ENCODE measurements at places on chromosomes 1 and 21.

- no peak for DNase-seq
Measured at GRCh38 chr21:34971656-34972055, 77.4 kb downstream of the RUNX1 start.

- DNase-seq, result peak; percentile 95
Measured at GRCh38 chr1:44842862-44843655, at the start of gene PTCH2. TSS of gene PTCH2 (minus strand) at chr1:44843253. CDS start at chr1:44842932, 321 bp downstream.

DNA sequence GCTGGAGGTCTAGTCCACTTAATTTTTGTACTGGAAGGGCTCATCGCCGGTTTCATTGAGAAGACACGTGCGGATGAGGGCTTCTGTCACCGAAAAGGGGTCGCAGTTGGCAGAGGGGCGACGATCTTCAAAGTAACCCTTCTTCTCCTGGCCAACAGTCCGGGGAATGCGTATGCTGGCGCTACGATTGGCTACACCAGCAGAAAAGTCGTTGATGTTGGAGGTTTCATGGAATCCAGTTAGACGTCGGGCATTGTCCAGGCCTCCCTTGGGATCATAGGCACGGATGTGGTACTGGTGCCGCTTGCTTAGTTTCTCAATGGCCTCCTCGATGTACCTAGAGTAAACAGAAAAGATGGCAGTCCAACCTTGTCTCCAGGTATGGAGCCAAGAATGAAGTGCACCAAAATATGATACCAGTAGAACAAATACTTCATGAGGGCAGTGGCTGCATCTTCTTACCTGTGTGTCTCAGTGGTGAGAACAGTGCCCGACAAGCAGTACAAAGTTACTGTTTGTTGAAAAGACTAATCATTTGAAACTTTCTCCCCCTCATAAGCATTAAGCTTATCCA is 7.1 kb downstream of the GLUL start:
- no peak for DNase-seq

- peak; percentile 6 for DNase-seq
Measured at GRCh38 chr1:7331926-7332535, 439.1 kb upstream of the VAMP3 start.

GRCh38 chr1:183881387-183882131 is 76.6 kb downstream of the RGL1 start:
- DNase-seq, result peak; percentile 96

DNA sequence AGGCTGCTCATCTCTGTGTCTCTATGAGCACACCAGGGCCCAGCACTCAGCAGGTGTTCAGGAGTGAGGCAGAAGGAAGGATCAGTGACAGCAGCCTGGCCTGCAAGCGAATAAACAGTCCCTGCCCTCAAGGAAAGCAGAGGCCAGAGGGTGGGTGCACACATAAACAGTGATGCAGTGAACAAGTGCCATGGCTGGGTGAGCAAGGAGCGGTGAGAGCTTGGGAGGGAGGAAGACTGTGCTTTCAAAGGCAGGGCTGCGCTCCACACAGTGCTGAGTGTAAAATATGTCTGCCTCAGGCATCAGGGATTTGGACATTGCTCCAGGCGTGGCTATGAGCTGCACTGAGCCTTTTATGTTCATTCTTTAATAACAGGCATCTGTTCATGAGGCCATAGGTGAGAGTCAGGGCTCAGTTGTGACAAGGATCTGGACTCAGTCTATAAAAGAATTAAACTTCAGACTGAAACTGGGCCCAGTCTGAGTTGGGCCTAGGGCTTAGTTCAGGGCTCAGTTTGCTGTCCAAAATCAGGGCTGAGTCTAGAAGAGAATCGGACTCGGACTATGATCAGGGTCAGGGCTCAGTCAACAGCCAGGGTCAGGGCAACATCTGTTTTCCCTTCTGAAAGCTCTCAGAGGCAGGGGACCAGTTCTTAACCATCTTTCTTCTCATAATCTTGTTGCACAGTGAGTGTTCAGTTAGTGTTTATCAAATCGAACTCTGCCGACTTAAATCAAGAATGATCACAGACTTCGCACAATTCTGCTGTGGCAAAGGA is 213.7 kb downstream of the FOXD2 start:
- DNase-seq, result peak; percentile 45

GRCh38 chr21:44730951-44731579 is 19.7 kb upstream of the TSPEAR start:
- DNase-seq, result peak; percentile 22

GRCh38 chr1:25952841-25953401 is 44.9 kb downstream of the PAFAH2 start:
- no peak for DNase-seq

GRCh38 chr1:30372792-30373433 is 350.5 kb downstream of the MATN1 start:
- peak; percentile 84 for DNase-seq

- no peak for DNase-seq
Measured at GRCh38 chr1:70840260-70840953, 207.2 kb downstream of the PTGER3 start.

- DNase-seq, result no peak
Measured at GRCh38 chr1:199546323-199546722, 481.2 kb upstream of the NR5A2 start.

GRCh38 chr1:202187041-202187671 is 6.4 kb upstream of the LGR6 start:
- DNase-seq, result no peak

- no peak for DNase-seq
Measured at GRCh38 chr1:220921971-220922635, 42.9 kb downstream of the HLX start.

- DNase-seq, result no peak
Measured at GRCh38 chr1:30353637-30354036, 369.7 kb downstream of the MATN1 start.

GRCh38 chr21:44874497-44875315 is 1.2 kb upstream of the PTTG1IP start:
- DNase-seq, result peak; percentile 75

DNA sequence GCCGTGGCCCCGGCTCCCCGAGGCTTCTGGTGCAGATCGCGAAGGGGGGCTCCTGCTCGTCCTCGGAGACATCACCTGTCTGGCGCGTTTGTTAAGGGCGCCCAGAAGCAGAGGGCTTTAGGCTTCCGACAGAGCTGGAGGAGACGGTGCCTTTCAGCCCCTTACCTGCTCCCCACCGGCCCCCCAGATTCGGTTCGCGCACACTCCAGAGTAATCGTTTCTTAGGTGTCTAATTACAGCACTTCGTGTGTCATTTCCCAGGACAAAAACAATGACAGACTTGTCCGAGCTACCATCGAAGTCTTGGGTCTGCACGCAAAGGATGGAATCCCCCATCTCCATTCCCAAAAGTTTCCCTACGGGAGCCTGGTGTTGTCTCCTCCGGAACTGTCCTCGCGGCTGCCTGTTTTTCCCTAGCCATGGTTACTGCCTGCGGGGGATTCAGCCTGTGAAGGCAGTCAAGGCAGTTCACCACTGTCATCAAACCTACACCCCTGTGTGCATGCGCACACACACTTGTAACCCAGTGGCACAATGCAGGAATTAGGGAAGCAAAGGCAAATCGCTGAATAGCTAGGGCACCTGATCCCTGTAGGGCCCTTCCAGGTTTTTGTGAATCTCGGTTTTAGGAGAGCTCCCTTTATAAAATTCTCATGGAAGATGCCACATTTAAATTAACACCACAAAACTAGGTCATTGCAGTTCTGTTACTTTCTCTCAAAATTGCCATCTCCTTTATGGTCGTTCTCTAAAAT is 738 bp upstream of the CDC42BPA start:
- DNase-seq, result peak; percentile 90
